ENCODE measurements at places on chromosomes 1 and 21.

DNA sequence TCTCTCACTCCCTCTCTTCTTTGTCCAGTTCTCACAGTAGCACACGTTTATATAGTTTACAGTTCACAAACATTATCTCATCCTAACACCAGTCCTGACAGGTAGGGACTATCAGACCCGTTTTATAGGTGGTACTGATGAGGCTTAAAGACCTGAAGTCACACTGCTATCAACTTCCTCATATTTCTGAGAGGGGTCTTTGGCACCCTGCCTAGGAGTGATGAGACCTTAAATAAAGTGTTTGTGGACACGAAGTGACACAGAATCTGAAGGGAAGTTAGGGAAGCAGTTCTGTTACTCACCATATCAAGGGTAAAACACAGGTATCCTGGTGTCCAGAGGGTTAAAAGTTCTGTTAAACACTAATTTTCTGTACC, 590 bp upstream of the TACSTD2 start:
- no peak for DNase-seq

GRCh38 chr1:114108751-114109255, 44.9 kb downstream of the SYT6 start:
- peak; percentile 40 for DNase-seq

DNA sequence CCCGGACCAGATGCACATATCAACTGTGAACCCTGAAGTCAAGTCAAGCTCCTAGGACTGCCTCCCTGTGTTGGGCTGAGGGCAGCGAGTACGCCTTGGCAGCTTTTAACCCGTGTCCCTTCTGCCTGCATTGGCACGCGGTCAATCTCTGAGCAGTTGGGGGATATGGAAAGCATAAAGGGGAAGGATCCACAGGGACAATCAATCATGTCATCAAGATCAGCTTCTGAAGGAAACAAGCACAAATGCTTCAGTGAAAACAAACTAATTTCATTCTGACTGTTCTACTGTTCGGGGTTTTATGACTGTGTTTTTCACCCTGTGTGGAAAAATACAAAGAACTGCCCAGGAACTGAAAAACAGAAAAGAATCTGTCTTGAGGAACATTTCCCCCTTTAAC, 106.2 kb downstream of the RUNX1 start:
- no peak for DNase-seq

GRCh38 chr1:116765962-116766361, 11.7 kb downstream of the CD2 start:
- peak; percentile 80 for DNase-seq

DNA sequence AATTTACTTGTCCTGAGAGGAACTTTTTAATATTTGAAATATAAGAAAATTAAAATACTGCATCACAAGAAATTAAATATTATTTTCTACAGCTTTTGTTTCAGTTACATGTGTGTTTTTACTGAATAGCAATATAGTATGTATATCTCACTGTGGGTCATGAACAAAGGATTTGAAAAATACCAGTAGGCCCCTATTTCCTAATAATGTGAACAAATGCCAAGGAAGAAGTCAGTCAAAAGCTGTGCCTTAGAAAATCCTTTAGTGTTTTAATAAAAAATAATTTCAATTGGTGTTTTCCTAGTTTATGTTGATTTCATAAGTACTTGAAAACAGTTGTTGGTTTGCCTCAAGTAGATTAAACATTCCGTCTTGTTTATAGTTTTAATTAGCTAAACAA, 46.7 kb downstream of the SMYD3 start:
- no peak for DNase-seq

DNA sequence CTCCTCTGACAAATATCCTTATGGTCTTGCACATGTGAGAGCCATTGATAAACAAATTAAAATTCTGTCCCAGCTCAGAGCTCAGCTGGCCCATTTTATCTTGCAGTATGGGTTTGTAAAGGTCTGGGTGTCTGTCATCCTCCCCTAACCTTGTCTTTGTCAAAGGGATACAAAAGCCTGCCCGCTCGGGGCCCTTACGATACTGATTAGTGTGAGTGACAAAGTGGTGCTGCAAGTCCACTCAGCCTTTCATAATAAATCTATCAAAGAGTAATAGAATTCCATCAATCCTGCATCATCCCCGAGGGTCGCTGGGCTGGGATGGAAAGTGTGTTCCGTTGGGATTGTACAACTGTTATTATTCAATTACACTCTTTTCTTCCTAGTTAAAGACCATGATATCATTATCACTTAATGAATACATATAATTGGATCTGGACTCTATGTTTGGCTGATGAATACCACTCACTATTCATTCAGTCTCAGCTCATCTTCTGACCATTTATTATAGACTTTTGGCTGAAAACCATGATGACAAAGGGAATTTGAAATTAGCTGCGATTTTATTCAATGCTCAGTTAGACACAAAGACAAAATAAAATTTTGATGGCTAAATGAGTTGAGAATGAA, 122.5 kb upstream of the FOXD3 start:
- no peak for DNase-seq

All from fibroblast of mammary gland (primary cell).